ENCODE measurements at places on chromosomes 11 and 22.
A peak's percentile ranks its signal among the peaks of the same experiment; 100 is the strongest.

- no peak for DNase-seq
Observed at GRCh38 chr22:34278121-34278520, 357.8 kb upstream of the LARGE1 start.

GRCh38 chr22:39469681-39470450, 13.1 kb downstream of the MGAT3 start:
- DNase-seq: no peak

- DNase-seq: no peak
Observed at GRCh38 chr11:59849129-59849528, 3.8 kb upstream of the CBLIF start.

- DNase-seq: no peak
Observed at GRCh38 chr22:19079691-19080090, 42.5 kb downstream of the DGCR2 start.

GRCh38 chr11:14858404-14858803, 33.6 kb downstream of the CYP2R1 start:
- no peak for DNase-seq

GRCh38 chr11:132263241-132263640, 892.8 kb downstream of the NTM start:
- DNase-seq: no peak

GRCh38 chr11:17351510-17352176, at the start of gene NCR3LG1:
Gene NCR3LG1, plus strand, starts transcription at chr11:17351800. Its CDS starts 170 bp downstream, at chr11:17351970.
- DNase-seq: peak; percentile 52

GRCh38 chr11:7639643-7640025, 33.7 kb downstream of the CYB5R2 start:
- DNase-seq: no peak

DNA sequence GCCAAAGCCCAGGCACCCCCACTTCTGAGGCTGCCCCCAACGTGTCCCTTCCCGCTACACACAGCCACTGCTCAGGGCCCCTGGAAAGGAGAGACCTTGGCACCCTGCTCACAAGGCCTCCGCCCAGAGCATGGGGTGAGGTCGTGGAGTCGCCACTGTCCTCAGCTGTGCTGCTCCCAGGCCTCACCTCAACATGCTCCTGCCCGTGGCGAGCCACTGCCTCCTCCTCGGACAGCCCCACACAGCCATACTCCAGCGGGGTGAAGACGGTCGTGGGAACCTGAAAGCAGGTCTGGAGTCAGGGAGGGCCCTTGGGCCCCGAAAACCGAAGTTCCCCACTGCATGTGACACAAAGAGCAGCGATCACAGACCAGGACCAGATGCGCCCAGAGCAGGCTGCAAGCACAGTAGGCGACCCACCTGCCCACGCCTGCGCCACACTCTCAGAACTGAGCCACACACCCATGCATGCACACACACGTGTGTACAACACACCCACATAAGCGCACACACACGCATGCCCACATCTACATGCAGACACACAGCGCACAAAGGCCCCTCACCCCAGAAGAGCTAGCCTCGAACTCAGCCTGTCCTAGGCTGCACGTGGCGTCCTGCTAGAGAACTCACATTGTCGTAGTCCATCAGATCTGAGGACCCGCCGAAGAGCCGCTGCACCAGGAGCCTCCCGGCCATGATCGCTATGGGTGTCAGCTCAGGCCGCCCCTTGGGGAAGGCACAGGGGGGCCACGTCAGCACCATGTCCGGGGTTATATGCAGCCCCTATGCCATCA, 25.5 kb upstream of the GNB1L start:
- DNase-seq: no peak

GRCh38 chr22:19626042-19626587, 88.2 kb upstream of the SEPTIN5 start:
- no peak for DNase-seq

GRCh38 chr11:123682696-123683410, 28.4 kb upstream of the SCN3B start:
- DNase-seq: no peak

DNA sequence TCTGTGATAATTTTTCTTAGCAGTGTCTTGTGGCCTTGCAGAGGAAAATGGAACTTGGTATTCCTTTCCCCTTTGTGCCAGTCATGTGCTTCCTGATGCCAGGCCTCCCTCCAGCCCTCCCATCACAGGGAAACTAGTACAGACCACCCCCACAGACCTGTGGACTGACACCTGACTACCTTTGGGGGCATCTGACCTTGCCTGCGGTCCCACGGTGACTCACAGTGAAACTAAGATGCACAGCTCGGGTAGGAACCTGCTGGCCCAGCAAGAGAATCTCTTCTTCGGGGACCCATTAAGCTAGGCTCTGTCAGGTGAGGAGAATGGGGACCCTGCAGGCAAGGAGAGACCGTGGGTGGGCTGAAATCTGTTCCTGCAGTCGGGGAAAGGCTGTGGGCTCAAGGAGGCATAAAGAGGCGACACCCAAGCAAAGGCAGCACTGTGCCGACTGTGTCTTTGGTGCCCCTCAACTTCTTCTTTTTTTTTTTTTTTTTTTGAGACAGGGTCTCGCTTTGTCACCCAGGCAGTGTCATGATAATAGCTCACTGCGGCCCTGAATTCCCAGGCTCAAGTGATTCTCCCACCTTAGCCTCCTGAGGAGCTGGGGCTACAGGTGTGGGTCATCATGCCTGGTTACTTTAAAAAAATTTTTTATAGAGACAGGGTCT, 20.8 kb upstream of the PEX26 start:
- no peak for DNase-seq

DNA sequence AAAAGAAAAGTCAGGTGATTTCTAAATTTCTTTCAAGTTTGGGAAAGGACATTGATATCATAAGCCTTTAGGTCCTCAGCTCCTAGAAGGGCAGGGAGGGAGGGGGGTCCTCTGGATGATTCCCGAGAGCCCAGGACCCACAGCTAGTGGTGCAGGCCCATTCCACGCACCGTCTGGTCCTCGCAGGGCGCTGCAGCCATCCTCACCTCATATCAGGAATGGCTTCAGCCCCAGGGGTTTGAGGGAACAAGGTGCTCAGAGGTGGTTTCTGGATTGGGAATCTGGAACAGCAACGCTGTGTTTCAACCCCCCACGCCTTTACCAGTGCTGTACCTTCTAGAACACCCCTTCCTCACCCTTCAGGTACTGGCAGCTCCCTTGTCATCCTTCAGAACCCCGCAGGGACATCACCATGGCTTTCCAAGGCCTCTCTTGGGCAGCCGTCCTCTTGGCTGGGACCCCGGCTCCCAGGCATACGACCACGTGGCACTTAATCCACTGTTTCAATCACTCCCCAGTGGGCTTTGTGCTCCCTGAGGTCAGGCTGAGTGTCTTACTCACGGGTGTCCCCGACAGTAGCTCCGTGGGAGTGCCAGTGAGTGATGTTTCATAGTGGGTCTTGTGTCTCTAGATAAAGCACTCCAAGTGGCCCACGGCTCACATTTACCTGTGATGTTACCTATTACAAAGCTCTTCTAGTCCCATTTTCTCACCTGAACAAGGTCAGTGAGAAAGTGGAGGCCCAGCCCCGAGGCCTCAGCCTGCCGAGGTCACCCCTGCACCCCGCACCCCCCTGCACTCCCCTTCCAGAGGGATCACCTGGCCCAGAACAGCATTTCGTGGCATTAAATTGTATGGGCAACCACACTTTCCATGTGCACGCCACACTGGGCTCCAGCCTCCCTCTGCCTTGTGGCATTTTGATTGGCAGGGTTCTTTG, 93.9 kb downstream of the MORC2 start:
- DNase-seq: no peak

DNA sequence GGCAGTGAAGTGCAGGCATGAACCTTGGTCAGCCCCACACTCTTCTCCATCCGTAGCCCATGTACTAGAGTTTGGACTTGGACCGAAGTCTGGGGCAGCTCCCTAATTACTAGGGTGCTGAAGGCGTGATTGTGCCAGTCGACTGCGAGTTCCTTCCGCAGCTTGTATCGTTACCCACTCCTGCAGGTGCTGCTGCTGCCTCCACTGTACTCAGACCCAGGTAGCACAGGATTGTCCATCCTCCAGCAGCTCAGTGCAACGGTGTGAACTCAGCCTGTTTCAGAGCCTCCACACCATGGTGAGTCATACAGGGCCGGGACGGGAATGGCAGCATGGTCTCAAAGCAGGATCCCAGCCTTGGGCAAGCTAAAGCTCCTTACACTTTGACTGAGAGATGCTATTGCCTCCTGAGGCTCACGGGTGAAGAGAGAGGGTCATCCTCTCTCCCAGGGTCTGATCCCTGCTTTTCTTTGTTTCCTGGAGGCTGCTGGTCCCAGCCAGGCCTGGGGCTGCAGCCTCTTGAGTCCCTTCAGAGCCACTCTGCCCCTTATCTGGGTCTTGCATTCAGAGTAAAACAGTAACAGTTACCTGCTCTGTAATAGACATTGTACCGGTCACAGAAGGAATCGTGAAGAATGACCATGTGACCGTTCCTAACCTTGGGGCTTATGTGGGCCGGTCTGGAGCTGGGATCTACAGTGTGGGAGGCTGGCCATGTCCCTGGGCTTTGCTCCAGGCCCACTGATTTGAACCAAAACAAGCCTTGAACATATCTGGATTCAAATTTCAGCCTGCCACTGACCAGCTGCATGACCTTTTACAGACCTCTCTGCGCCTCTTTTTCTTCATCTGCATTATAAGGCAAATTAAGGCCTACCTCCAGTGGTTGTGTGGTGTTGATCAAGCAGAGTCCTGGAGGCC, 1.7 kb downstream of the TKFC start:
- peak; percentile 41 for DNase-seq

DNA sequence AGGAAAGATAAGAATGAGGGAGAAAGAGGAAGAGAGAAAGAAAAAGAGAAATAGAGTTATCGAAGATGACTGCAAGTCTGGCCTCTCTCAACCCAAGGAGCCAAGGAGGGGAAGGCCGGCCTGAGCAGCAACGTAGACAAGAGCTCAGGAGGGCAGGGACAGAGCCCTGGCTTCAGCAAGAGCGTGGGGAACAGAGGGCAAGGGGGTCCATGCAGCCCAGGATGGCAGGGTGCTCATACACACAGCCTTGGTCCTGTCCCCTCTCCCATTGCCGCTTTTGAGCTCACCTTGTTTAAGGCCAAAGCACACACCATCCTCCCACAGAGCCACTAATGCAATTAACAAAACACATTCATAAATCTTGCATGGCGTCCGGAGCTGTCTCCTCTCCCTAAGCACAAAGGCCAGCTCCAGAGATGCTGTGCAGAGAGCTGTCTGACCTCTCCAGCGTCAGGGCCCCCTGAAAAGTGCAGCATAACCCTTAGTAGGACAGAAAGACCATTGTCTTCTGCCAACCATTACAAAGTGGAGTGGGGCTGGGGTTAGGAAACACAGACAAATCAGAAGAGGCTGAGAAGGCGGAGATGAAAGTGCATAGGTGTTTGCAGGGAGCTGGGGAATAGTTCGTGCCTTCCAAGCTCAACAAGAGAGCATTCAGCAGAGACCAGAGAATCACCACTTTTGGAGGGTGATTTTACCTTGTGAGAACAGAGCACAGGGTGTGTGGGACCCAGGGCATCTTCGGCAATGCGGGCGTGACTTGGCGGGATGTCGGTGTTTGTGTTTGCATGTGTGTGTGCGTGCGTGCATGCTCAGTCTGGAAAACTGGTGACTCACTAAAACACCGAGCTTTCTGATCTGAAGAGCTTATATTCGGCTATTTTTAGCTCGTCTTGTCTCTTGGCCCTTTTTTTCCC, 28.2 kb upstream of the JAM3 start:
- DNase-seq: peak; percentile 89

- no peak for DNase-seq
Observed at GRCh38 chr11:67160872-67161783, 42.1 kb downstream of the KDM2A start.

- peak; percentile 34 for DNase-seq
Observed at GRCh38 chr22:35977136-35977535, 51.5 kb downstream of the RBFOX2 start.

- DNase-seq: peak; percentile 31
Observed at GRCh38 chr22:44091021-44091721, 67.1 kb downstream of the PARVB start.

DNA sequence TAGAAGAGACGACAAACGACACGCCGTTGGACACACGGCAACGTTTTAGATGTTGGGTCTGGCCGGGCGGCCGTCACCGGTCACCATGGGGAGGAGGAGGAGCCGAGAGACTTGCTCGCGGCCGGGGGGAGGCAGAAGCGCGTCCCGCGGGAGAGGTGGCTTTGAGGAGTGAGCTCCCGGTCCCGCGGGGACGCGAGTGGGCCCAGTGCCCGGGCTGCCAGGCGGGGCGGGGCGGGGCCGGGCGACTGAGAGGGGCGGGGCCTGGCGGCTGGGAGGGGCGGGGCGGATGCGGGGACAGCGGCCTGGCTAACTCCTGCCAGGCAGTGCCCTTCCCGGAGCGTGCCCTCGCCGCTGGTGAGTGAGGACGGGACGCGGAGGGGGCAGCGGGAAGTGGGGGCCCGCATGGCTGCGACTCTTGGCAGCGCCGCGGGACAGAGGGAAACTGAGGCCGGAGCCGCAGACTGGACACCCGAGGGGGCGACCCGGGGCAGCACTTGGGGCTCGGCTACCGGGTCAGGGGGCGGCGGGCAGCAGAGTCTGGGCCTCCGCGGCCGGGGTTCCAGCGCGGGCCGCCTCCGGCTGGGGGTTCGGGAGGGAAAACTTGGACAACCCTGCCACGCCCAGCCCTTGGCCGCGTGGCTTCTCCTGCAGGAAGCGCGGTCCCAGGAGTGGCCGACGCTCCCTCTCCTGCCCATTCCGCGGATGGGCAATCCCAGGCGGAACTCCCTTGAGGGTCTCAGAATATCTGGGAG, at the start of gene TSPO:
TSS of gene TSPO (plus strand) at position 309 of the 752 bp plus-strand sequence. CDS start 7,680 bp downstream, outside the sequence.
- no peak for DNase-seq

DNA sequence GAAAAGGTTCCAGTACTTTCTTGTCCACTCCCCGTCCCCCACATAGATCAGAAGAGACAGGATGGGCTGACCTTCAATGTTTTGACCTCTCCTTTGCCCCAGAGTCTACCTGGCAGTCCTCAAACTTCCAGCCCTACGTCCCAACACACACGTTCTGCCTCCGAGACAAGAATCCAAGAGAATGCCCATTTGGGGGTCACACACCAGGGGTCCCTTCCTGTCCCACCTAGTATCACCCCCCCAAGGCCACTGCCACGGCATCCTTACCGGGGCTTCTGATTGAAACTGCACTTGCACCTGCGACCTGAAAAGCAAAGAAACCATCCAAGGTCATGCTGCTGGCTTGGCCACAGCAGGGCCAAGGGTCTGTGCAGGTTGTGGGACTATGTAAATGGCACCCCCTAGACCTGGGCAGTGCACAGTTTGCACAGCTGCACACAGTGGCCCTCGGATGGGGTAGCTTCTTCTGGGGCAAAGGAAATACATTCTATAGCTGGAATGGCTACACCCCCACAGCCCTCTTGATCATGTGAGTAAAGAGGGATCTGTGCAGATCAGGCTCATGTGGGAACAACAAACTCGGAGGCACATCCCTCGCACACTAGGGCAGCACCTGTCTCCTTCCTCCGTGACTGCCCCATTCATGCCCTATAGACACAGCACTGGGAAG, 16.5 kb upstream of the FXYD2 start:
- DNase-seq: no peak

GRCh38 chr11:65663639-65664200, 1.0 kb upstream of the RELA start:
- DNase-seq: no peak
